Kasumi-1 (cell line): ENCODE measurements at places on chromosomes 13 and 19.
A peak's percentile ranks its signal among the peaks of the same experiment; 100 is the strongest.

- DNase-seq, result peak; percentile 53
Measured at GRCh38 chr13:76948149-76948548, at the start of gene ACOD1. Gene ACOD1, plus strand, starts transcription at chr13:76948511. Its CDS starts 48 bp downstream, at chr13:76948559.

DNA sequence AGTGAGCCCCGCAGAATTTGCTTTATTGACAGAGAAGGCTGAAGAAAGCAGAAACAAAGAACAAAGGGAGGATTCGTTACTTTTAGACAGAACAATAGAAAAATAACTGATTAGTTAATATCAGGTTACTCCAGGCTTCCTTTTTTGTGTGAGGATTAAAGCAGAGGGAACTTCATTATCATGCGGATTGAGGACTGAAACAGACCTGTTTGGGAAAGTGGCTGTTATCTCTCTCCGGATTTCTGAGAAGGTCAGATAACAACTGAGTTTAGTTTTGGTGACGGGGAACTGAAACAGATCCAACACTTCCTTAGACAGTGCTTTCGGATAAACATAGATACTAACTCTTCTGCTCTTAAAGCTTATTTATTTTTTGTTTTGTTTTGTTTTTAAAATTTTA, 246.4 kb upstream of the ZNF507 start:
- DNase-seq, result no peak

DNA sequence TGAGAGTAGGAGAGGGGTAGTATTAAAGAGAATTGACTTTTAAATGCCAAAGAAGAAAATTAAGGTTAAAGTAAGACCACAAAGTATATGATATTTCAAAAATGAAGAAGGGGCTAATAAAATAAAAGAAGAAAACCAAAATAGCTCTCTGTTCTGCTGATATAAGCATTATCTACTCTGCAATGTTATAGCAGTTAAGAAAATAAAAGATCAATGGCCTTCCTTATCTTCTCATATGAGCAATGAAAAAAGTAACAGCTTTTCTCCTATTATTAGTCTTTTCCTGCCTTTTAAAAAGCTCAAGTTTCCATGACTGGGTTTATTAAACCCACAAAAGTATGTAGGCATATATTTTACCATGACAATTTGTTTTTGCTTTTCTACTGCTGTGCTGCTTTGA, 126.4 kb downstream of the TBC1D4 start:
- DNase-seq, result no peak

DNA sequence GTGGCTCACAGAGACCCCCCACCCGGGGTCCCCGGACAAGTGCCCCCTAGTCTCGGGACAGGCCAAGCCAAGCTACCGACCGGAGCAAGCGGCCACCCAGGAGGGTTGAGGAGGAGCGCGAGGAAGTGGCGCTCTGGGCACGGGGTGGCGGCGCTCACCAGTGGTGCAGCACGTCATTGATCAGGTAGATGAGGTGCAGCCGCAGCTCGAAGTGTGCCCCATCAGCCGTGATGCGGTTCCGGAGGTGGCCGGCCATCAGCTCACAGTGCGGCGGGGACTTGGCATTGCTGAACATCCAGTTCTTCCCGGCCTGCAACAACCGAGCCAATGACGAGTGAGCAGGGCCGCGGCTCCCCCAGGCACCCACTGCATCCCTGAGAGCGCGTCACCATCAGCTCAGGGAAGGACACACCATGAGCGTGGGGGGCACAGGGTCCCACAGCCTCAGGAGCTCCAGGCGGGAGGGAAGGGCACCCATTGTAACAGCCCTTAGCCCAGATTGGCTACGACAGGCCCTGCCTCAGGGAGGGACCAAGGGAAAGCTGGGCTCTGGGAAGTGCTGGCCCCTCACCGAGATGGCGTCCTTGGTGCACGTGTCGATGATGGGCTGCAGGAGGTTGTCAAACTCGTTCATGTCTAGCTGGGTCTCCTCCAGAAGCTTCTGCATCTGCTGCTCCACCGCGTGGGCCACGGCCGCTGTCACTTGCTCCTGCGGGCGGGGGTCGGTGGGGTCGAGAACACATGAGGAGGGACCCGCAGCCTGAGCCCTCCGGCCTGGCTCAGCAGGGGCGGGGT, 9.6 kb downstream of the CHERP start:
- DNase-seq, result no peak

DNA sequence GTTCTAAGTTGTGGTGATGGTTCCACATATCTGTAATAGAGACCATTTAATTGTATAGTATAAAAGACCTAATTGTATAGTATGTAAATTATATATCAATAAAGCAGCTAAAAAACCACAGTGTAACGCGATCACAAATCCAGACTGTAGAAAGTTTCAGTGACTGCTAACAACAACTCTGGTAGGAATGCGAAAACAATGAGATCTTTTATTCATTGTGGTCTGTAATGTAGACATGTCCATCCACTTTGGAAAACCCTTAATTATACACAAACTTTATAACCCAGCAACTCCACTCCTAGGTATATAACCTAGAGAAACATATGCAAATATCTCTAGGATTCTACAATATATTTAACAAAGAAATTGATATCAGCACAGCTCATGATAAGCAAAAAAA, 549.5 kb downstream of the SLITRK1 start:
- DNase-seq, result no peak

DNA sequence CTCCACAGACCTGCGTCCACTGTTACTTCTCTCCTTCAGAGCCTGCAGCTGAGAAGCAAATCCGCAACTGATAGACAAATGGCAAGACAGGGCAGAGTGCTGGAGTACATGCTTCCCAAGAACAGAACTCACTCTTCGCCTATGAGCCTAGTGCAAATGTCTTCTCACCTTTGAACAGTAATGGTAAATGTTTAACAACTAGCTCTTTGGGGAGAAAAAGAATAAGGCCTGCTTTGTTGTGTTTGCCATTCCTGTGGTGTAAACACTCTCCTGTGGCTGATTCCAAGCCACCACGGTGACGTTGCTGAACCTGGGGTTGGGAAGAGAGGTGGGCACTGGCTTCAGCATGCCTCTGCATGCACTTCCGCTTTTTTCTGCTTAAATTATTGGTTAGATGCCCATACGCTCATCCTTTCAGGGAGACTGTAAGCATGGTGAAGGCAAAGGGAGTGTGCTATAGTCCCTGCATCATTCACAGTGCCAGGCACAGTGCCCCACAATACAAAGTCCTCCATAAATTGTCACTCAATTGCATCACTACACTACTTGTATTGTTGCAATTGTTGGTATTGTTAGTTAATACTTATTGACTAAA, 28.1 kb upstream of the GTF3A start:
- no peak for DNase-seq

- no peak for DNase-seq
Measured at GRCh38 chr19:47408156-47408938, 11.0 kb downstream of the MEIS3 start.

GRCh38 chr19:33388725-33389420, 15.4 kb downstream of the CEBPG start:
- no peak for DNase-seq

DNA sequence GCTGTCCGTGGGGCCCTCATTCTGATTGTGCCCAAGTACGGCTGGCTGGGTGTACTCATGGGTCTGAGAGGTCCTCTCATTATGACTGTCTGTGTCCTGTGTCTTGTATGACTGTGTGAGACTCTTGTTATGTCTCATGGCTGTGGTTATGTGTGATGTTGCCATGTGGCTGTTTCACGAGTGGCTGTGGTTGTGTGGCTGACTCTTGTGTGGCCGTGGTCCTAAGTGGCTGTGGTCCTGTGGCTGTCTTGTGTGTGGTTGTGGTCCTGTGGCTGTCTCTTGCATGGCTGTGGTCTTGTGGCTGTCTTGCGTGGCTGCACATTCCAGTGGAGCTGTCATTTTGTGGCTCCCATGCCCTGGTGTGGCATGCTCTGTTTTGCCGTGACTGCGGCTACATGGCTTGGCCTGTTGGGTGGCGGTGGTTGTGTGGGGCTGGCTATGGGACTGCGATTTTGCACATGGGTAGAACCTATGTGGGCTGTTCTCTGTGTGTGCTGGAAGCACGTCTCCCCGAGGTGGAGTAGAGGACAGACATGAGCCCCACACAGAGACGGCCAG, 2.5 kb downstream of the LYL1 start:
- peak; percentile 47 for DNase-seq

- no peak for DNase-seq
Measured at GRCh38 chr13:58207501-58207900, 576.0 kb downstream of the PCDH17 start.

DNA sequence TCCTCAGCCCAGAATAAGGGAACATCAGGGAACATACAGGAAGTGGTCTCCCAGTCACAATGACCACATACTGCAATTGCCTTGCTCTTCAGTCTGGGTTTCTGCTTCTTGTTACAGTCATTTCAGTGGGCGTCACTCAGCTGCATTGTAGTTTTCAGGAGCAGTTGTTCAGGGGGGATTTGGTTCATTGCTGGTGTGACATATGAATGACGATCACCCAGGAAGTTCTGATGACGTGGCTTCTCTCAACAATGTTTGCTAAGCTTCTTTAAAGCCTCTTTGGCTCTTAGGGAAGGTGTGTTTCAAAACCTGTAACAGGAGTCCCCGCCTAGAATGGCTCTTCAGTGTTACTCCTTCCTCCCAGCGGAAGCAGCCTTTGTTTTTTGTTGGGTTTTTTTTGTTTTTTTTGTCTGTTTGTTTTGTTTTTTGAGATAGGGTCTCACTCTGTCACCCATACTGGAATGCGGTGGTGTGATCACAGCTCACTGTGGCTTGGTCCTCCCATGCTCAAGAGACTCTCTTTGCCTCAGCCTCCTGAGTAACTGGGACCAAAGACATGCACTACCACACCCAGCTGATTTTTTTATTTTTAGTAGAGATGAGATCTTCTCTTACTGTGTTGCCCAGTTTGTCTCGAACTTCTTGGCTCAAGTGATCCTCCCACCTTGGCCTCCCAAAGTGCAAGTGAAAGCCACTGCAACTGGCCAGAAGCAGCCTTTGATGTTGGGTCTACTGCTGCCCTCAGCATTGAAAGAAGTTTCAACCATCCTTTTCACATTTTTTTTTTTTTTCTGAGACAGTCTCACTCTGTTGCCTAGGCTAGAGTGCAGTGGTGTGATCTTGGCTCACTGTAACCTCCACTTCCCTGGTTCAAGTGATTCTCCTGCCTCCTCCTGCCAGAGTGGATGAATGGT, 1.4 kb upstream of the SCEL start:
- peak; percentile 19 for DNase-seq

GRCh38 chr13:43263047-43263446, 239.7 kb downstream of the DNAJC15 start:
- no peak for DNase-seq

- no peak for DNase-seq
Measured at GRCh38 chr13:109333893-109334651, 452.3 kb downstream of the IRS2 start.

GRCh38 chr13:100040196-100040595, 48.7 kb upstream of the PCCA start:
- no peak for DNase-seq

GRCh38 chr13:51821606-51822005, 17.6 kb upstream of the DHRS12 start:
- DNase-seq, result peak; percentile 96

DNA sequence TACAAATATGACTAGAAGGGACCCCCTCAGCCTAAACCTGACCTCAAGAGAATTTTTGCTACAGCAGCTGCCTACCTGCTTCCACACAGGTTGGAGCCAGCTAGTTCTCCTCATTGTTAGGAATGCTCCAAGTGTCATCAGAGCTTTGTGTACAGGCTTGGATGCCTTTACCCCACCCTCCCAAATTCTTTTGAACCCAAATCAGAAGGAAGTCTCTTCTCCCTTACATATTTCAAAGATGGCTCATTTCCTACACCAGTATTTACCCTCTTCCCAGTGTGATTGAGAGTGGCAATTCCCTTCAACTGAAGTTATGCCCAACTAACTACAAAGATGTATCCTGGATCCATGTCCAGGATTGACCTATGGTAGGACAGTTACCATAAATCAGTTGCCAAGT, 323.2 kb downstream of the OXGR1 start:
- no peak for DNase-seq

DNA sequence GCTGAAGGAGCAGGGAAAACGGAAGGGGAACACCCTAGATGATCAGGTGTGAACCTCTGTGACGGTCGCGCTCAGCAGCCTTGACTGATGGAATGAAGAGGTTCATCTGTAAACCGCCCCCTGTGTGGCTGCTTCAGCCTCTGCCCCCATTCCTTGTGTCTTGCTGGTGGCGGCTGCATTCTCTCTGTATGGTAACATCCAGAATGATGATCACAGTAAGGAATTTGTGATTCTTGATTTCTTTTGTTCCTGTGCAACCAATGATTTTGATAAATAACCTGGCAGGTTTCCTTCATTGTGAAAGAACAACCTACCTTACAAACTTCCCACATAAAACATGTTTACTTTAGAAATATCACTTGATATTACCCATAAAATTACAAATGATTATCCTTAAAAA, 118.7 kb upstream of the MCF2L start:
- no peak for DNase-seq

GRCh38 chr19:37572203-37572602, 22.4 kb downstream of the ZNF571 start:
- DNase-seq, result no peak

GRCh38 chr19:47863514-47863936, 4.5 kb downstream of the TPRX2 start:
- DNase-seq, result peak; percentile 69

- DNase-seq, result no peak
Measured at GRCh38 chr19:46728208-46728607, 11.3 kb upstream of the PRKD2 start.

DNA sequence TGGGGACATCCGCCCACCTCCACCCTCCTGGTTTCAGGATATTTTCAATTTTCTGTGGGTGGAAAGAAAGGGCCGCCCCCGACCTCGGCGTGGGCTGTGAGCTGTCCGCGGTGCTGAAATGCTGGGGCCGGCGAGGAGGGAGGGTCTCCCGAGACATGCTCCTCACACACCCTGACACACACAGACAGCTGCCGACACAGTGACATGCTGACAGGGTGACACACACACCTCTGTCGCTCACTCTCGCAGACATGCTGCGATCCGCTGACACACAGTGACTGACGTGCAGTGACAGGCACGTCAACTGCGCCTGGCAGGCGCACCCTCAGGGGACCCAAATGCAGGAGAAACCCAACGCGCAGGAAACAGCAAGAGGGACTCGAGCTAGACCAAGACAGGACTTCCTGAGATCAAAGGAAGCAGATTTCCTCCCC, 25.1 kb upstream of the MEIS3 start:
- no peak for DNase-seq

DNA sequence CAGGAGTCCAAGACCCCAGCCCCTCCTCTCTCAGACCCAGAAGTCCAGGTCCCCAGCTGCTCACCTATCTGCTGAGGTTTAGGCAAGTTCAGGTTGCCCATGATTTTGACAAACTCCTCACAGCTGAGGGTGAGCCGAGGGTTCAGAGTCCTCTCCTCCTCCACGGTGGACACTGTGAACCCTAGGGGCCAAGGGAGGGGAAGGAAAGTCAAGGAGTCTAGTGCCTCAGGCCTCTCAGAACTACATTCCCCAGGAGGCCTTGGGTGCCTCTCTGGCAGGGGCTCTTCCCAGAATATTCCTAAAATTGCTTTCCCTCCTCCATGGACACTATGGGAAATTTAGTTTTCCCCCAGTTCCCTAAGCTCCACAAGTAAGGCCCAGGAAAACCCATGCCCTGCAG, 3.3 kb upstream of the PHLDB3 start:
- DNase-seq, result no peak

- DNase-seq, result no peak
Measured at GRCh38 chr19:35298561-35298972, 6.6 kb downstream of the MAG start.

GRCh38 chr19:8487137-8487851, 15.1 kb downstream of the PRAM1 start:
- peak; percentile 99 for DNase-seq
